Kidney epithelial cell (primary cell): ENCODE measurements at places on chromosomes 5 and 9.

- DNase-seq = no peak
These were observed 24.6 kb upstream of the FAM151B start for GRCh38 chr5:80463269-80463668.

DNA sequence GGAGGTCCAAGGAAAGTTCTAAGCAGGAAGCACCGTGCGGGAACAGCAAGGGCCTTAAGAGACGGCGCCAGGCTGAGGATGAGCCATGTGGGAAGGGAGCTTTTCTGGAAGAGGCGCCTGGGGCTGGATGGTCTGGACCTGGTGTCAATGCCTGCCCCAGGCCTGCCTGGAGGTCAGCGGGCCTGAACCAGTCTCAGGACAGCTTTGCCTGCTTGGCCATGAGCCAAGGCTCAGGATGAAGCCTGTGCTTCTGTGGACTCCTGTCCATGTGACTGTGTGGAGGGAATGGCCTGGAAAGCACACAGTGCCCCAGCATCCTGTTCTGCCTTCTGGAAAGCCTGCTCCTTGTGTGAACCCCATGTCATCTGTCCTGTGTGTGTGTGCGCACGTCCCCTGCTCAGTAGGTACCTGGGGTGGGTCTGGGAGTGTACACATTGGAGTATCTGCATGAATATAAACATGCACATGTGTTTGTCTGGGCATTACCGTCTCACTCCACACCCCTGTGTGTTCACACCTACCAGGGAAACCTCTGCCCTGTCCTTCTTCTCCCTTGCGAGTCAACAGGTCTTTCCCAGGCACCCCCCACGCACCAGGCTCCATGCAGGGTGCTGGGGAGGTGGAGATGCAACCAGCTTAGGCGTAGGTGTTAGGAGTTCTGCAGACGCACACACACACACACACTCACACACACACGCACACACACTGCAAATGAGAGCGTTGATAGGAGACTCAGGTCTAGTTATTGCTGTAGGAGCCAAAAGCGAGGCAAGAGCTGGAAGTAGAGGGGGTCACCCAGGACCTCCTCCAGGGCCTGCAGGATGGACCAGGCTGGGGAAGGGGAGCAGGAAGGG, 24.8 kb downstream of the DAB2IP start:
- no peak for DNase-seq

GRCh38 chr5:54900984-54901725, 84.2 kb downstream of the ESM1 start:
- DNase-seq = peak; percentile 76

DNA sequence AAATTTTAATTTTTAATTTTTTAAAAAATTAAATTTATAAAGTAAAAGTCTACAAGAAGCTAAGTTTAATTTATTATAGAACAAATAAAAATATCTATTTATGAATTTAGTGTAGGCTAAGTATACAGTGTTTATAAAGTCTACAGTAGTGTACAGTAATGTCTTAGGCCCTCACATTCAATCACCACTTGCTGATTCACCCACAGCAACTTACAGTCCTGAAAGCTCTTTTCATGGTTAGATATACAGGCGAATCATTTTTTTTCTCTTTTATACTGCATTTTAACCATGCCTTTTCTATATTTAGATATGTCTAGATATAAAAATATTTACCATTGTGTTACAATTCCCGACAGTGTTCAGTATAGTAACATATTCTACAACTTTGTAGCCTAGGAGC, 55.9 kb downstream of the PCSK1 start:
- DNase-seq = no peak
